ENCODE measurements at places on chromosomes 6 and 20.

- H3K27ac ChIP-seq: no peak overlapping the region
- no peak overlapping the region for H3K4me3 ChIP-seq
- H3K4me1 ChIP-seq: peaks cover 36% of the 10 kb centered on the region
- no peaks in the 10 kb centered on the region for H3K27me3 ChIP-seq
- peaks cover 2% of the 10 kb centered on the region for H3K36me3 ChIP-seq
Observed at GRCh38 chr6:18266523-18266912, 2.2 kb upstream of the DEK start.

DNA sequence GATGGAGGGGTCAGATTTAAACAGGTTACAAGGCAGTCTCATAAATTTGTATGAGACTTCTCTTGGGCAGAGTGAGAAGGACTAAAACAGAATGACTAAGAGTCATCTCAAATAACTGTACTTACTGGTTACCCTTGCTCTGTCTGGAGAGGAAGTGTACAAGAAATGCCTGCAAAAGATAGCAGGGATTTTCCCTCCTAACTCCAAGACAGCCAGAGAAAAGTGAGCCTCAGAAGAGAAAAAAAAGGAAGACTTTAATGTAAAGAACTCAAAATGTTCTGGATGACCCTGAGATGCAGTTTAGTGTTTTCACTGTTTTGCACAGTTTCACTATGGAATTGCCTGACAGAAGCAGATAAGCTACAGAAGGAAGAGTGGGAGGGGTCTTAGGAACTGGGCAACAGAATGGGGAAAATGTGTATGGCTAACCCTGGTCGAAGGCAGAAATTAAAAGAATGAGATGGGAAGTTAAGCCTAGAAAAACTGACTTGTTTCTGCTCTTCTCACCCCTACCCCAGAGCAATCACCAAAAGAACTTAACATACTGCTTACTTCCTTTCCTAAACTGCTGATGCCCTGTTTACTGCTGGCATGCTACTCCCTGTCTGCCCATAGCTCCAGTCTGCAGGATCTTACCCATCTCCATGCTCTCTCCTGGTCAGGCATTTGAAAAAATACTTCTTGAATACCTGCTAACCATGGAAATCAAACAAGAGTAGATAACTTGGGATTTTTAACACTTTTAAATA lies 98.1 kb upstream of the MARCKS start:
- no peak overlapping the region for H3K4me3 ChIP-seq
- no peak overlapping the region for H3K27ac ChIP-seq
- no peaks in the 10 kb centered on the region for H3K36me3 ChIP-seq
- no peaks in the 10 kb centered on the region for H3K27me3 ChIP-seq
- H3K4me1 ChIP-seq: peaks cover 10% of the 10 kb centered on the region

- H3K4me3 ChIP-seq: no peak overlapping the region
- H3K4me1 ChIP-seq: peaks cover 10% of the 10 kb centered on the region
- H3K27ac ChIP-seq: no peak overlapping the region
- no peaks in the 10 kb centered on the region for H3K36me3 ChIP-seq
- H3K27me3 ChIP-seq: peaks cover 41% of the 10 kb centered on the region
- DNase-seq: no peak
Observed at GRCh38 chr6:40500227-40500626, 86.9 kb downstream of the LRFN2 start.

DNA sequence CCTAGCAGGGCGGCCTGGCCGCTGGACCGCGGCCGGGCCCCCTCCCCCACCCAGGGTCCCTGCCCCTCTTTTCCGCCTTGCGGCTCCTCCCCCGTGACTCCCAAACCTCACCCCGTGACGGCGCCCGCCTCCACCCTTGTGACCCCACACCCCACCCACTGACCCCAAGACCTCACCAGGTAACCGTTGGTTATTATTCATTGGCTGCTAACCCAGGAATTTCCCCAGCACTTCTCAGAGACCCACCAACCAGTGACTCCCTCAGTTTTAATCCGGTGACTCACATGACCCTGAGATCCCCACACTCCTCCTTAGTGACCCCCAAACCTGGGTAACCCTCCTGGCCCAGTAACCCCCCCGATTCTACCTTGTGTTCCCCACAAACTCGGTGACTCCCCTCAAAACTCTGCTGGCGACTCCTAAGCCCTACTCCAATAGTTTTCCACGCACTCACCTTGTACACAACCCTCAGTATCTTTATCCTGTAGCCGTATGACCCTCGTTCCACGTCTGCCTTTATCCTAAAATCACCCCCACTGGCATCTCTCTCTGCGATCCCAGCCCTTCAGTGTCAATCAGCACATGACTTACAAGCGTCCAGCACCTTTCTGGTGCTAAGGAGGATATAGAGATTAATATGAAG lies 534 bp downstream of the ZNF76 start:
- H3K4me3 ChIP-seq: peak overlapping the region; percentile 68
- no peaks in the 10 kb centered on the region for H3K36me3 ChIP-seq
- no peaks in the 10 kb centered on the region for H3K27me3 ChIP-seq

GRCh38 chr6:131060311-131060710 lies 2.7 kb downstream of the EPB41L2 start:
- DNase-seq: no peak
- H3K4me1 ChIP-seq: peaks cover 22% of the 10 kb centered on the region
- no peak overlapping the region for H3K27ac ChIP-seq
- H3K36me3 ChIP-seq: peaks cover 3% of the 10 kb centered on the region
- no peak overlapping the region for H3K4me3 ChIP-seq

DNA sequence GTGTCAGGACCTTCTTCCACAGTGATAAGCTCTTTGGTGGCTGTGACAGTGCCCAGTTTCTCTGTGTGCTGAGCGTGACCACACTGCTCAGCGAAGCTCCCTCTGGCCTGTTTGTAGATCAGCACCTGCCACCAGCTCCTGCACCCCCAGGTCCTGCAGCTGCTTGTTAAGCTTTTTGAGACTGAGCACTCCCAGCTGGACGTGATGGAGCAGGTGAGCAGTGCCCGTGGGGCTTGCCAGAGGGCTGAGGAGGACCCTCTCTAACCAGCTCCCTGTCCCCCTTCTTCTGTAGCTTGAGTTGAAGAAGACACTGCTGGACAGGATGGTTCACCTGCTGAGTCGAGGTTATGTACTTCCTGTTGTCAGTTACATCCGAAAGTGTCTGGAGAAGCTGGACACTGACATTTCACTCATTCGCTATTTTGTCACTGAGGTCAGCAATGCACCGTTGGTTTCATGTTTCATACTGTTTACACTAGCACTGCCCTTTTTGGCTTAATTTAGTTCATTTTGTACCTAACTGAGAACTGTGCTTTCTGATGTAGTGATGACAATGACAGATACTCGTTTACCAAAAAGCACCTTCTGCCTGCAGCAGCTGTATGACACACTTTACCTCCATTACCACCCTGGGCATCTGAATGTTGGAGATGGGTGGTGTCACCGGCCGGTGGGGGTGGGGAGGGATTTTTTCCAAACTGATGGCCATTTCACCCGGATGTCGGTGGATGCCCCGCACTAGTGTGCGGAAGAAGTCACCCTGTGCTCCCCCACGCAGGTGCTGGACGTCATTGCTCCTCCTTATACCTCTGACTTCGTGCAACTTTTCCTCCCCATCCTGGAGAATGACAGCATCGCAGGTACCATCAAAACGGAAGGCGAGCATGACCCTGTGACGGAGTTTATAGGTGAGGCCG lies 12.5 kb downstream of the NELFCD start:
- H3K36me3 ChIP-seq: peaks cover 76% of the 10 kb centered on the region
- DNase-seq: no peak
- H3K4me3 ChIP-seq: no peak overlapping the region
- no peaks in the 10 kb centered on the region for H3K4me1 ChIP-seq
- H3K27ac ChIP-seq: no peak overlapping the region
